T-helper 2 cell treated with Interferon-gamma antibody and Interleukin-4, amounts not matched to agents 5 μg/mL and 100 μg/mL, for 36 hours (primary cell): ENCODE measurements at places on chromosomes 2 and 18.

- no peak for DNase-seq
Observed at GRCh38 chr2:64771737-64772136, 118.0 kb upstream of the SERTAD2 start.

GRCh38 chr2:165827921-165828276, 33.9 kb upstream of the GALNT3 start:
- no peak for DNase-seq

GRCh38 chr2:155157065-155157464, 458.6 kb downstream of the KCNJ3 start:
- no peak for DNase-seq

DNA sequence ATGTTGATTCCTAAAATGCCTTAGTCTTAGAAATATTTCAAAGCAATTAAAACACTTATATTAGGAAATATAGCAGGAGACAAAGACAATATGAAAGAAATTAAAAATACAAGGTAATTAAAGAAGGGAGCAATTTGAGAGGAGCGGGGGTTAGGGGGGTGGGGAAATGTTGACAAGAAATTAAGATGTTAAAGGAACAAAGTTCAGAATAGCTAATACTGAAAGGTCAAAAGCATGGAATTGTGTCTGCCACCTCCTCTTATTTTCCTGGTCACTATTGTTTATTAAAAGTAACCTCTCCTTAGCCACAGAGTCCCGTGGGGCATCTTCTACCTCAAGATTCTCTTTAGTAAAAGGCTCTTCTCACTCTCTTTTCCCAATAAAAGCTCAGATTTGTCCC, 244.1 kb downstream of the MREG start:
- DNase-seq = no peak

GRCh38 chr2:109126501-109126860, 2.5 kb upstream of the SH3RF3 start:
- DNase-seq = no peak

- no peak for DNase-seq
Observed at GRCh38 chr2:42339191-42339912, 21.7 kb downstream of the COX7A2L start.

DNA sequence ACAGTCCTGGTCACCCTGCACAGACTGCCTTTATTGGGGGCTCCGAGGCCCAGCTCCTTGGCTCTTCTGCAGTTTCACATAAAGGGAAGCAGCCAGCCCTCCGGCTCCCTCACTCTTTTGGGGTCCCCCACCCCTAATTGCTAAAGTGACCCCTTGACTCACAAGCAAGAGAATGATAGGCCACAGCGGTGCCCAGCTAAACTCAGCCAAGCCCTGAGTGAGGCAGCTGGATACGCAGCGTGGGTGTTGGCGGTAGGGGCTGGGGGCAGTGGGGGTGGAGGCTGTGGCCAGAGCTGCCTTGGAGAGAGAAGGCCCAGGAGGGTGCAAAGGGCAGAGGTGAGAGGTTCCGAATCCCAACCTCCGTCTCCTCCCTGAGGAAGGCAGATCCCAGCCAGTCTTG, 25.5 kb upstream of the ALPP start:
- DNase-seq = no peak

- no peak for DNase-seq
Observed at GRCh38 chr2:80377071-80377470, 72.5 kb upstream of the LRRTM1 start.

DNA sequence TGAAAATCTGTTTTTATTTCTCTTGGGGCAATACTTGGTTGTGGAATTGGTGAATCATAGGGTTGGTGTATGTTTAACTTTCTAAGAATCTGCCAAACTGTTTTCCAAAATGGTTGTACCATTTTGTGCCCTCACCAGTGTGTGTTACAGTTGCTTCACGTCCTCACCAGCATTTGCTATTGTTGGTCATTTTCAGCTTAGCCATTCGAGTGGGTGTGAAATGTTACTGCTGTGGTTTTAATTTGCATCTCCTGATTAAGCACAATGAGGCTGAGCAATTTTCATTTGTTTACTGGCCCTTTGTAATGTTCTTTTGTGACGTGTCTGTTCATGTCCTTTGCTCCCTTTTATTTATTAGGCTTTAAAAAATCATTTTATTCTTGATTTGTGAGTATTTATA, 49.7 kb downstream of the FOSL2 start:
- no peak for DNase-seq

DNA sequence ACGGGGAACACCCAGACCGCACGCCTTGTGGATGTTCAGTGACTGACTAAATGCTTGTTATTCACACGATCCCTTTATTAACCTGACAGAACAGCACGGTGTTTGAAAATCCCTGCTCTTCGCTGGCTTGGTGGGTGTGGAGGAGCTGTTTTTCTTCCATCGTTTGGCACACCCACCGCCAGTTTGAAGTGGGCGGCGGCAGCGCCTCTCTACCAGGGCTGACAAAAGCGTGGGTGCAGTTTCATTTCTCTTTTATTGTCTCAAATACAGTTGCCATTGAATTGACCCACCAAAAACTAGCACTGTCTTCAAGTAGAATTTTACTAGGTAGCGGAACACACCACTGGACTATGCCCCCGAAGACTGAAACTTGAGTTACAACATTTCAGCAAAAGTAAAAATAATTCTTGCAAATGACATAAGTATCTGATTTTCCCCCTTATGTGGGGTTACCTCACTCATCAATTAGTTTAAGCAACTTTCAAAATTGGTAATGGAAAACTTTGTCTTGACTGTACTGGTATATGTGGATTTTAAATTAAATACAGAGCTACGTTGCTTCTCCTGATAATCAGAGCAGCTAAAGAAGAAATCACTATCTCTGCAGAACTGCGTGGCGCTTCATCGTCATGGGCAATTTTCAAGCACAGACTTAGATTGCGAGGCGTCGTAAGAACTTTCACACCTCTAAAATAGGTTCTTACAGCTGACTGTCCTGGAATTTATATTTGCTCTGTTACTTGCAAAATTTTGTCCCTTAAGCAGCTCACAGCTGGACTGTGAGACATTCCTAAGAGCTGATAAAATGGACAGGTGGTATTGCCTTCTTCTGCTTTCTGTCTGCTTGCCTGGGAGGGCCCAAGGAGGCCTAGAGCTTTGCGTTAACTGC, 60.9 kb downstream of the LDLRAD4 start:
- DNase-seq = peak; percentile 57
